ENCODE measurements at places on chromosomes 7 and 10.

DNA sequence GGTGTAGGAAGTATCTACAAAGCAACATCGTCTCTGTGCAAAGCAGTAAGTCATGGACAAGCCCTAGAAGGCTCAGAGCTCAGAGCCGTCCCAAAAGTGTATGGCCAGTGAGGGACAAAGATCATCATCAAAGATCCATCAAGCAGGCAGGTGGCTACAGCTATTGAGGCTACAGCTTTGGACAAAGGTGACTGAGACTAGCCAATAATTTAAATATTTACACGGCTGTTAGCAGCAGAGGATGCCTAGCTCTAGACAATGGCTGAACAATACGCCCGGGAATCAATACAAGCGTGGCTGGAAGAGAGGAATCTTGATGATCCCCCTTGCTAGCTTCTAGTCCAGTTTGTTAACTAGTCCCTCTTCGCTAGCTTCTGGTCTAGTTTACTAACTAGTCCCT is 17.9 kb downstream of the NMT2 start:
- no peak for DNase-seq

DNA sequence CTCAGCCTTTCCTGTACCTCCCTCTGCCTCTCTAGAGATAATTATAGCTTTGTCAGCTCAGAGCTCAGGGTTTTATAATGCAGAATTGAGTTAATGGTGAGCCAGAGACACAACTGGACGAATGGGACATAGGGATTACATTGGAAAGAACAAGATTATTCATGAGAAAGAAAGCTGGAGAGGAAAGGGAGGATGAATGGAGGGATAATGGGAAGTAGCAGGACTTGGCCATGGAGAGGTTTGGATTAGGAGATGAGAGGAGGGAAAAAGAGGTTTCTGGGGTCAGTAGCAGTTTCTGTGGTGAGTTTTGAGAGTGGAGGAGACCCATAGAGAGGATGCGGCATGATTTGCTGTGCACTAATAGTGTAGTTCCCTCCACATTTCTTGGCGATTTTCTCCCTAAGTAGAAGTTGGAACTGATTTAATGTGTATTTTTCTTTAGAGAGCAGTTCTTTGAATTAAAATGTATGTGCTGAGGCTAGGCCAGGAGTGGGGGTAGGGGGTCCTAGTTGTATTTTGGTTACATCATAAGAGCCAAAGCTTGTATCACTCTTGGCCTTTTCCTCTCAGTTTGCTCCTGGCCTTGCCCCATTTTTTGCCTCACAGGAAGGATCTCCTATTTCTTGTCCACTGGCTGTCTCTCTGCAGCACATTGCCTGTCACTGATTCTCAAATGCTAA is 107.4 kb downstream of the MKX start:
- no peak for DNase-seq

DNA sequence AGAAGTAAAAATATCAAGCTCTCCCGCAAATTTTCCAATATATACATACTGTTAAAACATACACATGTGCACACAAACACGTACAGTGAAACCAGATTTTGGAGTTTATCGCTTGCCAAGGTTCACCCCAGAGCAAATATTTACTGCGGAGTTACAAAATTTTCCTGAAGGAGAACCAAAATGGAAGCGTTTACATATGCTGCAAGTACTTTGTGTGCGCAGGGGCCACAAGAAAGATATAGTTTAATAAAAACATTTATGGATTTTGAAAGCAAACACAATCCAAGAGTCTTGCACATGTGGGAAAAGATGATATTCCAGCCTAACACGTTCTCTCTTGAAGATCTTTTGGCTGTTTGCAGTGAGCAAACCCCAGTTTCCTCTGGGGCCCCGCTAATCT is 301.3 kb upstream of the NFE2L3 start:
- DNase-seq = no peak

DNA sequence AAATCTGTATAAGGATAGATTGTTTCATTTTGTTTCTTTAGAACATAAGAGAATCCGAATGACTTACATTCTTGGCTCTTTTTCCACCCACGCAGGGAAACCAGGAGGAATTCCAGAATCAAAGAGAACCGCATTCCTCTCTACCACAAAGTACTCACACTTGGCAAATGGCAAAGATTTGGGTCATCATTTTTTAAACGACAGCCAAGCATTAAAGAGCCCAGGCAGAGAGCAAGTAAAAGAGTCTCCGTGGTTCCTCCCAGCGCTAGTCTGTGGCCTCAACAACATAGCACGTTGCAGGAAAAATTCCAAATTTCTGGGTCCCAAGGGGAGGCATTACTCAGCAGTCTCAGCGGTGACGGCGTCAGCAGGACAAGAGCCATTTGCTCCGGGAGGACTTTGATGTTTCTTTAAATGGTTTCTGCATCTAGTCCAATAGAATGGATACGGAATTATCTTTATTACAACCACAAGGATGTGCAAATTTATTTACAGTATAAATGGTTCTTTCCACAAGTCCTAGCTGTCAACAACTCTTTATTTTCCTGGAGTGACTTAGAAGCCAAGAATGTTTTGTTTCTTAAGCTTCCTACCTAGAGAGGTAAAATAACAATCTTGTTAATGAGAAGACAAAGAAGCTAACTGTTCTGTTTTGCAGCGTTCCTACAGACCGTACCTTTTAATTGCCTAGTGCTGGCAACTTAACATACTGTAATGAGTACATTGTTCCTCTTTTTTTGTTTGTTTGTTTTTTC is 232.5 kb downstream of the SKIDA1 start:
- no peak for DNase-seq

DNA sequence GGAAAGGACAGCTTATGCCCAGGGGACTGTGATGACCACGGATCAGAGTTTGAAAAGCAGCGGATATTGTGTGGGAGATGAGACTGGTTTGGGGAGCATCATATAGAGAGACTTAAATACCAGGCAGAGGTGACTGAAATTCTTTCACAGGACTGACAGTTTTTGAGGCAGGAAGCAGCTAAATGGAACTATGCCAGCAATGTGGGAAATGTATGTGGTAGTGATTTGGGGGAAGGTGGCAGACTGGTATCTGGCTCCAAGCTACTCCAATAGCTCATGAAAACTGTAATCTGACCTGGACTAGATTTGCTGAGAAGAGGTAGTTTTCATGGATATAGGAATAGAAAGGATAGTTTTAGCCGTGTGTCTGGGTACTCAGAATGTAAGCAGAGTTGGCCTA is 592.6 kb downstream of the REEP3 start:
- no peak for DNase-seq

DNA sequence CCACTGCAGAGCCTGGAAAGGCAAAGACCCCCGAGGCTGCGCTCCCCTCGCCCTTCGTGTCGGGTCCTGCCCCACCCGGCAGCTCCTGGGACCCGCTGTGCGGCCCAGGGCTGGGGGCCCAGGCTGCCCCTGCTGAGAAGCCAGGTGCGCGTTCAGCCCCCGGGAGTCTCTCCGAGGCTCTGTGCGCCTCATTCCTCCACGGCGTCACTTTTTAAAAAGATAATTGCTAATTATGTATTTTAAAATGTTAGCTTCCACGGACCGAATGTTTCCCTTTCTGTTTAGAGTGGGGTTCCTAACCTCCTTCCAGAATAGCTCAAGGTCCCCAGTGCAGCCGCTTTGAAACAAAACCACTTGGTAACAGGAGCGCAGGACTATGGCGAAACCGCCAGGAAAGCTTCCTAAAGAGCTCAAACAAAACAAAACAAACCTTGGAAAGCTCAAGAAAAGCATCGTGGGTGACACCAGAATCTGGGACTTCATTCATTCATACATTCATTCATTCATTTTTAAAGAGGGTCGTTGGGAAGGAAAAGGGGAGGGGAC is 45.6 kb downstream of the PDIA4 start:
- no peak for DNase-seq

DNA sequence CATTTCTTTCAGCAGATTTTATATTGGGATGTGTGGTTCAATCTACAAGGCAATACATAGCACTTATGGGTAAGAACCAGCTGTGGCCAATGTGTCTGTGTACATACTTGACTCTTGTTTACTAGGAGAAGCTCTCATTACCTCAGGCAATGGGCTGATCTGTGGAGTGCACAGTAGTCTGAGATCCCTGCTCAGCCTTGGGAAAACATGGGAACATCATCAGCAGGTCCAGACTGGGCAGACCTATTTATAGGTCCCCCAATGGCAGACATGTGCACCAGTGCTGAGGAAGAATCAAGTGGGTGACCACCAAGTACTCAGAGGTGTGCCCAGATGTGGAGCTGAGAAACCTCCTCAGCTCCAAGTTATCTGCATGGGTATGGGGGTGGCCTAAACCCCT is 349.7 kb downstream of the KIF20B start:
- DNase-seq = no peak

All from activated CD8-positive, alpha-beta memory T cell treated with anti-CD3 and anti-CD28 coated beads for 4 hours (primary cell).